ENCODE measurements at places on chromosomes 2 and 18.

DNA sequence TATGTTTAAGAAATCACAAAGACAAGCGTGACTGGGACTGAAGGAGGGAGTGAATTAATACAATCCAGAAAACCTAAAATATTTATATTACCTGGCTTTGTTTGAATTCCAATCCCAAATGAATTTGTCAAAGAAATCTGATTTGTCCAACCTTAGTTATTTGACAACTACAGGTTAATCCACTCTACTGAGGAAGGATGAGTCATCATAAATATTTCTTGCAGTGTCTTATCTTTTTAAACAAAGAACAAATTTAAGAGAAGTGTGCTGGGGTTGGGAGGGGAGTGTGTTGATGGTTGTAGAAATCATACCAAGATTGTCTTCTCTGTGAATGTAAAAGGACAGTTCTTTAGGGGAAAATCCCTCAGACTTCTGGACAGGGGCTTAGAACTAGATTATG is 1106.3 kb upstream of the SLC39A10 start:
- no peak for DNase-seq

DNA sequence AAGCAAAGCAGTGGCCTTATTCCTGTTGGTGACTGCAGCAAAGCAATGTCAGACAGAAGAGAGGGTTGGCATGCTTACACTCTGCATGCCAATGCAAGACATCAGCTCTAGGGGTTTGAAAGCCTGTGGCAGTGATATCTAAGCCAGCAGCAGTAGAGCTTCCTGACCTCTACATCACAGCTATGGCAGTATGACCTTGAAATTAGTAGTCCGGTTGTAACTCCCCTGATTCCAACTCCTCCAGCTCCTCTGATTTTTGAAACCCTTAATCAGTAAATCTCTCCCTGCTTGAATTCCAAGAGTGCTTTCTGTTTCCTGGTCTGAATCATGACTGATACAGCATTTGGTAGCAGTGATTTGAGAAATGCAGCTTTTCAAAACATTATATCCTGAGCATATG is 60.0 kb upstream of the LRP1B start:
- DNase-seq: no peak

DNA sequence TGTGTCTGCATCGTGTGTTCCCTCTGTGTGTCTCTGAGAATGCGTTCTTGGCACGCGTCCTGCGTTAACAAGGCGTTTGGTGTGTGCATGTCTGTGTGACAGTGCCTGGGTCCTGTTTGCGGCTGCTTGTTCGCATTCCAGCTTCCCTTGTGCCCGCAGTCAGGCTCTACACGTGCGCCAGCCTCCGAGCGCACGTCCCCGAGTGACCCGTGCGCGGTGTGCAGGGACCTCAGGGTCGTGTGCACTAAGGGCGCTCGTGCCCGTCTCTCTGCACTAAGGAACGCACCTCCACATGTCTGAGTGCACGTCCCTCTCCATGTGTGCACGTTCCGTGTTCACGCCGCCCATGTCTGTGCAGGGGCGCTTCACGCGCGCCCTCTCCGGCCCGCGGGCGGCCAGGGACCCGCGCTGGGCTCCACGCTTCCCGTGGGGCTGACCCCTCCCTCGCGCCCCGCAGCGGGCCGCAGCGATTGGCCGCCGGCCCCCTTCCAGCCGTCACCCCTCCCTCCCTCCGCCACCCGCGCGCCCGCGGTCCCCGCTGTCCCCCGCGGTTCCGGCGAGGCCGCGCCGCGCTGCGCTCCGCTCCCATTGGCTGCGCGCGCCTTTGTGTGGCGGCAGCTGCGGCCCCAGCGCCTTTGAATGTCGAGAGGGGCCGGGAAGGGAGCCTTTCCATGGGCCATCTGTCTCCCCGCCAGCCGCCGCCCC is 229.4 kb downstream of the HAUS1 start:
- no peak for DNase-seq

GRCh38 chr2:26752656-26753055 is 11.4 kb upstream of the SLC35F6 start:
- no peak for DNase-seq

GRCh38 chr2:239380831-239381708 is 19.8 kb downstream of the HDAC4 start:
- DNase-seq: no peak

GRCh38 chr18:10420561-10421352 is 33.7 kb upstream of the APCDD1 start:
- no peak for DNase-seq

DNA sequence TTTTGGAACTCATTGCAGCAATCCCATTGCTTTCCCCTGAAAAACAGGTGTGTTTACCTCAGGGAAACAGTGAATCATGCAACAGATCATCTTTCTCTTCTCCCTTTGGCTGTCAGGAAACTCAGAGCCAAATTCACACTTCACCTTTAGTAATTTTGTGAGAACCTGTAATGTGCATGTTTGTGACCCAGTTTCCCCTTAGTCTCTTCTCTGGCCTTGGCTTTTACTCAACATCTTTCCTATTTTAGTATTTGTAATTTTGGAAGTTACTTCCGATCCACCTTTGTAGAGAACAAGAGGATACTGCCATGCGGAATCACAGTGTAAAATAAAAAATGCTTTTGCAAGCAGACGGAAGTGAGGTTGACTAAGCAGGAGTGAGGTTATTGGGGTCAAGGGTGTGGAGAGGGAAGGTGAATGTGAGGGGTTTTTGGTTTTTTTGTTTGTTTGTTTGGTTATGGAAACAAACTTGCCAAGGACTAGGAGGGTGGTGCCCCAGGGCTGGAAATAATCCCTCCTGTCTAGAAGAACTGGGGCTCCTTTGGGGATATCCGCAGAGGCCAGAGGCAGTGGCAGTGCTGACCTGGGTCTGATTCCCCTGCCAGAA is 14.0 kb downstream of the ASPRV1 start:
- DNase-seq: no peak

DNA sequence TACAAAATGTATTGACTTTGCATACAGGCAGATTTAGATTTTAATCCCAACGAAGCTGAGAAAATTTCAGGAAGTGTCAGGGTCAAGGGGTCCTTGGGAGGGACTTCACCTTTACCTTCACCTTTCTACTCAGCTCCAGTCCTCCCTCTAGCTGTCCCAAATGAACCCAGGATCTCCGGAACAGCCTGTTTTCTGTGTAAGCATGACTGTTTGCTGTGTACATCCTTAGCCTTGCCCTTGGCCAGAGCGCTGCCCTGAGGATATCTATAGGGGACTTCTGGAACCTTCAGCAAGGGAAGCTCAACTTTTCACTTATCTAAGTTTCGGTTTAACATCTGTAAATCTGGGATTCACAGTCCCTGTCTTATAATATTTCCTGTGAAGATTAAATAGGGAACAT is 246.8 kb upstream of the ST6GAL2 start:
- DNase-seq: no peak

- no peak for DNase-seq
Observed at GRCh38 chr2:138016351-138017087, 52.2 kb downstream of the HNMT start.

DNA sequence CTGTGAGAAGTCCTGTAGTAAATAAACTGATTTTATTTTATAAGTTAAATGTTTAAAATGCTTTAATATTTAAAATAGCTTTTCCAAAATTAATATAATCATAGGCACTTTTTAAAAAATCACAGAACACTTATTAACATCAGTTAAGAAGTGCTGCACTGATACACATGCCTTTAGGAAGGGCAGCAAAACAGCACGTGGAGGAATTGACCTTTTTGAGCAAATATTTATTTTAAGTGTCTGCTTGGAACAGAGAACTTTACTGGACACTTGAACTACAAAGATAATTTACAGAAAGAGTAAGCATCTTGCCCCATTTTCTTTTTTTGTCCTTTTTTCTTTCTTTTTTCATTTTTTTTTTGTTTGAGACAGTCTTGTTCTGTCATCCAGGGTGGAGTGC is 87.7 kb upstream of the NARS1 start:
- no peak for DNase-seq

- no peak for DNase-seq
Observed at GRCh38 chr2:109017017-109017416, 28.0 kb upstream of the EDAR start.

DNA sequence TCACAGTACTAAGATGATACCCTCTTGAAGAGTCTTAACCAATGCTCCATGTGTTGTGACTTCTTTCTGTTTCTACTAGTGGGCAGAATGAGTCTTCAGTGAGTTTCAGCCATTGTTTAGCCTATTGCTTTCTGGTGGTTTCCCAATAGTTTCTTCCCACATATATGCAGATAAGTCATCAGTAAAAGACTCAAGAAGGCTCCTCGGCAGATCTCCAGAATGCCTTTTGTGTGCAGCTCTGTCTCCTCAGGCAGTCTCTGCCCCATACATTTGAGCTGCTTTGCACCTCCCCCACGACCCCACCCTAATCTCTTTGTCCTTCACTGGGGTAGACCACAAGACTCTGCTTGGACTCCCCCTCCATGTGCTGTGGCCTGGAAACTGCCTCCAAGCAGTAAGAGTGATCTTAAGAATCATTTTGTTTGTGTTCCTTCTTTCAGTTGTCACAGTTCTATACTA is 71.6 kb upstream of the CHRNA1 start:
- DNase-seq: no peak

DNA sequence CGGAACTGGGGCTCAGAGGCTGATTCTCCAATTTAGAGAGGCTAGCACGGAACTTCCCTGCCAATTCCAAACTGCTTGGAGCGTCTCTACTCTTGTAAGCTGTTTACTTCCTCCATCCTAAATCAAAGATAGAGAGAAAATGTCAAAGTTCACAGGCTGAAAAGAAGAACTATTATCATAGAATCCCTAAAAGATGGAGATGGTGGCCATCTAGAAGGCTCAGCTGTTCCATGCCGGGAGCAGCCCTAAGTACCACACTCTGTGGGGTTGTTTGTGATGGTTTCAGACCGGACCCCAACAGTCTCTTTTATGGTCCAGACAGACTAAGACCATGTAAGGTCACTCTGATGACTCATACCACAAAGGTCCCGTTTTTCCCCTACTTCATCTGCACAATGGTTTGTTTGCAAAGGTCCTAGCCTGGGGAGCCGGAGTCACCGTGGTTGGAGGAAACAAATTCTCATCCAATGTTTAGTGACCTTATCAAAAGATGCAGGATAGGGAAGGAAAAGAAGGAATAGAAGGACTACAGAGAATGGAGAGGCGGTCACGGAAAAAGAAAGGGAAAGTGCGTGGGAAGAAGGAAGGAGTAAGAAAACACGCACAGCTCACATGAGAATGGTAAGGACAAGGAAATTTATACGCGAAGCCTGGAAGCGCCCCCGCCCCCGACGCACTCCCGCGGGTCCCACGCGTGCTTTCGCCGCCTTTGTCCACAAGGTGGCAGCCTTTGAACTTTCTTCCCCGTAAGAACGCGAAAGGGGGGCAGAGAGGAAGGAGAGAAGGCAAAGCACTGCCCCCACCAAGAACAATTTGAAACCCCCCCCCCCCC is 453 bp upstream of the ANTXR1 start:
- DNase-seq: peak; percentile 56

DNA sequence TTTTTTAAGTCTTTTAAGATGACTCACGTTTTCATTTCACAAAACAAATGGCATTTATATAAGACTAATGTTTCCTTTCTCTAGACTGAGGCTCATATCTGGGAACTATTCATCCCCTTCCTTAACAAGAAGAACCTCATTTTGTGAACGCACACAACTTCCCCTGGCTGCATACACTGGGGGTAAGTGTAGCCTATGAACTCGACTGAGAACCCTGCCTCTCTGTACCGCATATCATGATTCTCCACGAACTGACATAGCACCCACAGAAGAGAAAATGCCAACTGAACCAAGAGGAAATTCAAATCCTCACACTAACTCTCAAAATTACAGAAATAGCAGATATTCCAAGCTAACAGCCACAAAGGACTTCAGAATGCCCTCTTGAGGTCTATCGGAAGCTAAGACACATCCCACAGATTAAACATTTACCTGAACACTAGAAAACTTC is 236.7 kb downstream of the TCF4 start:
- DNase-seq: no peak

- DNase-seq: no peak
Observed at GRCh38 chr18:38895560-38895959, 1330.0 kb upstream of the CELF4 start.

DNA sequence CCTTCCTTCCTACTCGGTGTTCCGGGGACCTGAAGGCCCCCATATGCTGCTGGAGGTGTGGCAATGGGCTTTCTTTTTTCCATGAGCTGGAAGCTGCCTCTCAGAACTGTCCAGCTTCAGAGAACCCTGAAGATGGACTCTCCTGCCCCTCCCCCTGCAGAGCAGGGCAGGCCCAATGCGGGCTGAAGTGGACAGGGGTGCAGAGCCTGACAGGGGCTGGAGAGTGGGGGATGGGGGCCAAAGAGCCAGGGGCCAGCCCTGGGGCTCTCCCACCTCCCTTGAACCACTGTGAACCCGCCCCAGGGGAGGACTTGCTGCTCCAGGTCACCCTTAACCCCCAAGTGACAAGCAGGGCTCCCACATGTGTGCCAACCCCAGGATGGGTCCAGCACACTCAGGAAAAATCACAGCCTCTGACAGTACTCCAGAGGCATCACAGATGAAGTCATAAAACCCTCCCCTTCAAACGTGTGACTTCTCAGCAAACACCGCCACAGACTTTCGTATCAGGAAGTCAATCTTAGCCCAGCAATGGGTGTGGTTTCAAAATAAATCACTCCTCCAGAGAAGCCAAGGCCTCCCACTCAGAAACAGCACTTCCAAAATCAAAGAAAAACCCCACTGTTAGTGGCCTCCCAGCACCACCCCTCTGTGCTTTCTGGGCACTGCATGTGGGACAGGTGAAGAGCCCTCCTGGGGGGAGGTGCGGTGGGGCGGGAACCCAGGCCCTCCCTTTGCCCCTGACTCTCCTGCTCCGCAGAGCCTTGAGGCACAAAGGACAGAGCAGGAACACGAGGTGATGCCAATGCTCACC is 135.8 kb downstream of the HDAC4 start:
- no peak for DNase-seq

DNA sequence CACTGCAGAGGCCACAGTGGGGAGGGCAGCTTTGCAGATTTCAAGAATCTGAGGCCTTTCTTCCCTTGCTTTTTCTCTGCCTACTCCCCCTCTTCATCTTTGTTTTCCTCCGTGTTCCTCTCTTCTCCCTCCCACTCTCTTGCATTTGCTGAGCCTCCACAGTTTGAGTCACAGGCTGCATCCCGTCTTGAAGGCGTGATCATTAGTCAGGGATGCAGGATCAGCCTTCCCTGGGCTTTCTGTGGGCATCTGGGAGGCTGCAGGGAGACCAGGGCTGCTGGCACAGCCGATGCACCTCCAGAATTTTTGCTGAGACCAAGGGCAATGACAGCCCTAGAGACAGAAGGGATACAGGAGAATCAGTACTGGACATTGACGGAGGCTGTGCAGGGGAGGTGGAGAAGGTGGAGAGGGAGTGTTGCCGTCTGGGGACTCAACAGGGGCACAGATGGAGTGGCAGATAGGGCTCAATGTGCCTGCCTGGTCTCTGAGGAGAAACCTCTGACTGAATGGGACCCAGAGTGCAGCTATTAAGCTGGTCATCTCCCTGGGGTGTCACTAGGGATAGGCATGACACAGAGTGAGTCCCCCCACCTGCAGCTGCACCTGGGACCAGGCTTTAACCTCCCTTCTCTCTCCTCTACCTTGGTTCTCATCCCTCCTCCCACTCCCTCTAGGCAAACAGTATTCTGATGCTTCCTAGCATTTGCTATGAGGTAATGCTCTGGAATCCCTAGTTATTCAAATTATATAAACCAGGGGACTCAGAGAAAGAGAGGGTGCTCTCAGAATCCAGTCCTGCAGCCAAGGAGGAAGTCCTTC is 29.0 kb upstream of the DNAJC27 start:
- peak; percentile 71 for DNase-seq
